Islet precursor cell (in vitro differentiated cells): ENCODE measurements at places on chromosomes 1 and 21.

DNA sequence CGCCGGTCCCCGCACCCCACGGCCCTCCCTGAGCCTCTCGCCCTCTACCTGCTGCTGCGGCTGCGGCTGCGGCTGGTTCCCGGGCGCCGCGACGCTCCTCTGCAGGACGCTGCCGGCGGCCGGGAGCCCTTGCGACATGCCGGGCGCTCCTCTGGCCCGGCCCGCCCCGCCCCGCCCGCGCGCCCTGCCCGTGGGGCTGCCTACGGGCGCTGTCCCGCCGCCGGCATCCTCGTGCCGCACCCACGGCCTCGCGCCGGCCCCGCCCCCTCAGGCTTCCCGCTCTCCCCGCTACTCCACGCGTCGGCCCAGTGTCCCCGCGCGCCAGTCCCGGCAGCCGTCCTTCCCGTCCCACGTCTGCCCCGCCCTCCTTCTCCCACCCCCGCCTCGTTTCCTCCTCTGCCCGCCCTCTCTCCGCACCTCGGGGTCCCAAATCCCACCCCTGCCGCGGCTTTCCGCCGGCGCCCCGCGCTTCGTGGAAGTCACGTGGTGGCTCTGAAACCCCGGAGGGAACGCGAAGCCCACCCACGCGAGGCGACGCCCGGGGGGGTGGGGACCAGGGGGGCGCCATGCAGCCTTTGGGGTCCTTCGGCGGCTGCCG is at the start of gene BATF3:
Gene BATF3, minus strand, starts transcription at position 216 of the 598 bp plus-strand sequence. Its CDS starts 78 bp downstream, at position 138.
- DNase-seq = no peak

GRCh38 chr1:208219659-208220282 is 24.4 kb downstream of the PLXNA2 start:
- DNase-seq = peak; percentile 98

DNA sequence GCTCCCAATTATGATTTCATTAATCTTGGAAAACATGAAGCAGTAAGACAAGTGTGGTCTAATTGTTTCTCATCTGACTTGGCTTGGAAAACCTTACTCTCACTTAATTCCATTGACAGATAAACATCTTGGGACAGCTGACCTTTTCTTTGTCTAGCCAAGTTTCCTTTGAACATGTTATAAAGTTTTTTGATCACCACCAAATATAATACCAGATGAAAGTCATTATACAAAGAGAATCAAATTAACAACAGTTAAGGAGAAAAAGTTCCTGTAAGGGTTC is 50.2 kb downstream of the ALG14 start:
- DNase-seq = no peak

DNA sequence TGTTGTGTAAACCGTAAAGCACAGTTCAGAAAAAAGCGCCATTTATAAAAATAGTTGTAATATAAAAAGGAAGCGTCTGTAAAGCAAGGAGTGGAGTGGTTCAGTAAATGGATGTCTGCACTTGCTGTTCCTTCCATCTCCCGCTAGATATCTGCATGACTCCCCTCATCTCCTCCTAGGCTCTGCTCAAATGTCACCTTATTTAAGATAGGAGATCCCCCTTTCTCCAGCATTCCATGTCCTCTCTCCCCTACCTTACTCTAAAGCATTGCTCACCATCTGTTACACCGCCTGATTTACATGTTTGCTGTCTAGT is 745 bp downstream of the MUL1 start:
- DNase-seq = no peak

- DNase-seq = peak; percentile 70
These were observed 121.0 kb upstream of the IRF2BP2 start for GRCh38 chr1:234730770-234731568.

GRCh38 chr1:183370399-183371058 is 47.7 kb downstream of the NMNAT2 start:
- no peak for DNase-seq

DNA sequence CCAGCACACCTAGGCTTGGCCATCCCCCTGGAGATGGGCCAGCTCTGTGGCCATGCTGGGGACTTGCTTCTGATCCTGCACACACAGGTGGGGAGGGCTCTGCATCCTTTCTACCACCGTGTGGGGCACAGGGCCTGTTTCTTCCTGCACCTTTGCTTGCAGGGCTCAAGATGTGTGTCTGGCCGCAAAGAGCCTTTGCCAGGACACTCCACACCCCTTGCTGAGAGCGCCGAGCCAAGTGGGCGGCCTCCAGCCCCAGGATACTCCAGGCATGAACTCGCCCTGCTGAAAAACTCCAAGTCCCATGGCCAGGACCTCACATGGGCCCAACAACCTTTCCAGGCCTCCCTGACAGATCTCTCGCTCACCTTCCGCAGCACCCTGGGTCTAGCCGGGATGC is 11.6 kb upstream of the GPR153 start:
- DNase-seq = no peak

DNA sequence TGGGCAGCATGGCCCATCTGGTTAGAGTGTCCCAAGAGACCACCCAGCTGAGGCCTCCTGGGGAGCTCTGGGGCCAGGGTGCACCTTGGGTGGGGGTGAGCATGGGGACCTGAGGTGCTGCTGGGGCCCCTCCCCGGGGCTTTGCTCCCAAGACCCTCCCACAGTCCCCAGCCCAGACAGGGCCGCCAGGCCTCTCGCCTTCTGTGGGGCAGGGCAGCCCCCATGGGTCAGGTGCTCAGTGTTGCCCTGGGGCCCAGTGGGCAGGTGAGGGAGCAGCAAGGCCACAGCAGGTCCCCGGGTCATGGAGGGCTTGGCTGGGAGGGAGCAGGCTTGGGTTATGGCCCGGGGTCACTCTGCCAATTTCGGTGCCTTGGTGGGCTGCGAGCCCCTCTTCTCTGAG is 24.5 kb upstream of the PEX10 start:
- DNase-seq = no peak

- no peak for DNase-seq
These were observed 12.9 kb upstream of the EPHA2 start for GRCh38 chr1:16168622-16169360.

DNA sequence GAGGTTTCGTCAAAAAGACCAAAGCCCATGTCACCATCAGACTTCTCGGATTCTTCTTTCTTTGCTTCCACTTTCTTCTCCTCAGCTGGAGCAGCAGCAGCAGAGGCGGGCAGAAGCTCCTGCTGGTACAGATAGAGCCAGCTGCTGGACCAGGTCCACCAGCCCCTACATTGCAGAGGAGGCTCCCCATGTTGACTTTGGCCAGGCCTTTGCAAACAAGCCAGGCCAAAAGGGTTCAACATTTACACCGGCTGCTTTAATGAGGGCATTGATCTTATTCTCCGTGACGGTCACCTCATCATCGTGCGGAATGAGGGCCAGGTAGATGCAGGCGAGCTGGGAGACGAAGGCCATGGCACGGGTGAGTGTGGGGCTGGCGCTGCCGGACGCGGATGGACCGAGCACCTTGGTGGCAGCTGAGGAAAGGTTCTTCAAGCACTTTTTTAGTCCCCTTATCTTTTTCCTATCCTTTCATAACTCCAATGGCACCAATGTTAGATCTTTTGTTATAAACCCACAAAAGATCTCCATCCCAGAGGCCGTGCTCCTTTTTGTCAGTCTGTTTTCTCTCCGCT is 358.5 kb downstream of the RGS7 start:
- DNase-seq = no peak

DNA sequence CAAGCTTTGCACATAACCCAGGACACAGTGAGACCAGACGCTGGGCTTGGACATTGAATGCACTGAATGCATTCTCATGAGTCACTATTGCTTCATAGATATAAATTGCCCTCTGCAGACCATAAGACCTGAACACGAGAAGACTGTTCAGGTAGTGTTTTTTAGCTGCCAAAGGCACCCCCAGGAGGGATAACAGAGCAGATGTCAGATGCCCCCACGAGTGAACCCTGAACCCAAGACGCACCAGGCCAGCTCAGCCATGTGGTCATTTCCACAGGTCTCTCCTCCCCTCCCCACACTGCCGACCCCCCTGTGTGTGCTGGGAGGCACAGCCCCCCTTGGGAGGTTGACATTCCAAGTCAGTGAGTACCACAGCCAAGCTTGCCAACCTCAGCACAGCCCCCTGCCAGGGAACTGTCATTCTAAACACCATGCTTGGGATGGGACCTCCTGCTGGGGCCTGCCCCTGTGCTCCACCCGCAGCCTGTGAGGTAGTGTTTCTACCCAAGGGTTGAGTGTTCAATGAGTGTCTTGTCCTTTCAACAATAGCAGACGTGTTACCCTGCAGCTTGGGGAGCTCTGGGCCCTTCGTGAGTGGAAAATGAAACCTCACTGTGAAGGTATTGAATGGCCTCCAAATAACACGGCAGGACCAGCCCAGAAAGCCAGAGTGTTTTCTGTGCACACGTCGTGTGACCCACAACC is 68.2 kb downstream of the PSMG1 start:
- no peak for DNase-seq

GRCh38 chr1:7042322-7043190 is 257.3 kb downstream of the CAMTA1 start:
- DNase-seq = no peak

GRCh38 chr1:86345042-86345441 is 51.1 kb downstream of the ODF2L start:
- no peak for DNase-seq

GRCh38 chr1:202238914-202239313 is 45.3 kb downstream of the LGR6 start:
- peak; percentile 52 for DNase-seq

DNA sequence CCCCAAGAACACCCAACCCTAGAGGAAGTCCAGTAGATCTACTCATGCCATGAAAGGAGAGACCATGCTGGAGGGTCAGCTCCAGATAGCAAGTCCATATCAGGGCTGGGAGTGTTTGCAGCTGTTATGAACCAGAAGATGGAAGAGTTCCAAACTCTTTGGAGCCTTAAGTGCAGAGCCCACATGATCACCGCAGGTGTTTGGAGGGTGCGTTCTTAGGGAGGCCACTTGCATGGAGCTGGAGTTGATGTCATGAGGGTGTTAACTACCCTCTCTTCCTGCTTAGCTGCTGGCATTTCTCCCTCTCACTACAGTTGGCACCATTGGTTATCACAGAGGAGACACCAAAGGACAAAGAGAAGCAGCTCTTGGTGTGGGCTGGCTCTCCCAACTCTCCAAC is 616.9 kb downstream of the AJAP1 start:
- peak; percentile 22 for DNase-seq

- DNase-seq = no peak
These were observed 92.4 kb upstream of the GPR88 start for GRCh38 chr1:100445565-100445964.
